Osteocyte (in vitro differentiated cells): ENCODE measurements at places on chromosomes 13 and 19. TPM values are rescaled to one million over a fixed set of nuclear protein-coding genes. Genes with fewer than 3 reads are reported as not detected.

DNA sequence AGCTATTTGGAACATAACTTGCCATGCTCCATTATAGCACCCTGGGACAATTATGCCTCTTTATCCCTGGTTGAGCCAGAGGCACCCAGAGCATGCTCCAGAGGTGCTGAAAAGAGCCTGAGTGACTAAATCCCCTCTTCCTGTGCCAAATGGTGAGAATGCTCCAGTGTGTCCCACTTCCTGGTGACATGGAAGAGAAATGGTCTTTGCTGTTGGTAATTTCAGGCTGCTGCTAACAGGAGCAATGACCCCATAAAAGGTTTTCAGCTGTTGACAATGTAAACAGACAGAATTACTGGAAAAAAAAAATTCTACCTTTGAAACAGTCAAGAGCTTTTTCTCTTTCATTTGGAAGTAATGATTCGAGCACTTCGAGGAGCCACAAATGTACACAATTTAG, 341.8 kb downstream of the FGF9 start:
- no peak for DNase-seq
- H3K4me3 ChIP-seq: no peak overlapping the region
- no peaks in the 10 kb centered on the region for H3K36me3 ChIP-seq
- H3K4me1 ChIP-seq: peaks cover 4% of the 10 kb centered on the region
- H3K27me3 ChIP-seq: no peaks in the 10 kb centered on the region
- H3K27ac ChIP-seq: no peak overlapping the region

DNA sequence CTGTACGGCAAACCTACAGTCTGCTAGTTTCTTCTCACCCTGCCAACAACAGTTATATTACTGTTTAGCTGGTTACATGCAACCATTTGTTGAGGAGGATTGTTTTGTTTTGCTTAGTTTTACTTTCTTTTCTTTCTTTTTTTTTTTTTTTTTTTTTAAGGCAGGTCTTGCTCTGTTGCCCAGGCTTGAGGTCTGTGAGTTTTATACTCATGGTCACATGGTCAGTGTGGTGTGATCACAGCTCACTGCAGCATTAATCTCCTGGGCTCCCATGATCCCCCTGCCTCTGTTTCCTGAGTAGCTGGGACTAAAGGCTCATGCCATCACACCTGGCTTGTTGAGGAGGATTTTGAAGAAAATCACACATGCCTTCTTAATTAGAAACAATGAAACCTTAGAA, 505.6 kb downstream of the GPC5 start:
- H3K27me3 ChIP-seq: no peaks in the 10 kb centered on the region
- no peak for DNase-seq
- H3K4me3 ChIP-seq: no peak overlapping the region
- H3K4me1 ChIP-seq: no peaks in the 10 kb centered on the region
- no peaks in the 10 kb centered on the region for H3K36me3 ChIP-seq

DNA sequence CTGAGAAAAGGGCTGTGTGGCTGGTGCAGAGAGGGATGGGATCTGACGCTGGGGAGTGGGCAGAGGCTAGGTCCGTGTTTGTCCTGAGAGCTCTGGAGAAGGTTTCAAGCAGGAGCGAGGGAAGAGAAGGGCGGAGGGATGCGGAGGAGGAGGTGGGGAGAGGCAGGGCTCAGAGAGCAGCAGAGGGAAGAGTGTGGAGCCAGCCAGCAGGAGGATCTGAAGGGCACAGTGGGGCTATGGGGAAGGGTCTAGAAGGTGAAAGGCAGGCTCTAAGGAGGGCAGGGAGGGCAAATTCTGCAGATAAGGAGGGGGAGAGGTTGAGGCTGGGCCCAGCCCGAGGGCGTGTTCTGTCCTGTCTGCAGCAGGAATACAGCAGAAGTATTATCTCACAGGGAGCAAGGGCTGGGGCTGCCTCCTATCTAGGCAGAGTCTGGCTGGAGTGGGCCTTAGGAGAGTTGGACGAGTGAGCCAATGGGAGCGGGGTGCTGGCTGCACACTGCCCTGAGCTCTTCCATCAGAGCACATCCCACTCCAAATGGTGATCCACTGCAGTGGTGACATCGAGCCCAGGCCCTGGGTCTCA, 6.1 kb downstream of the AP2A1 start:
- H3K4me1 ChIP-seq: peaks cover 21% of the 10 kb centered on the region
- no peaks in the 10 kb centered on the region for H3K27me3 ChIP-seq
- no peak overlapping the region for H3K4me3 ChIP-seq
- peaks cover 10% of the 10 kb centered on the region for H3K36me3 ChIP-seq
- no peak for DNase-seq

Gene RNF126
- total RNA-seq: 37.3 and 40.8 TPM in 2 replicates

Gene PGLYRP2
- not detected in 2 replicates for total RNA-seq

Gene TEX101
- total RNA-seq: not detected in 2 replicates
